ENCODE measurements at places on chromosomes 11 and 22. TPM values are rescaled to one million over a fixed set of nuclear protein-coding genes. Genes with fewer than 3 reads are reported as not detected.

DNA sequence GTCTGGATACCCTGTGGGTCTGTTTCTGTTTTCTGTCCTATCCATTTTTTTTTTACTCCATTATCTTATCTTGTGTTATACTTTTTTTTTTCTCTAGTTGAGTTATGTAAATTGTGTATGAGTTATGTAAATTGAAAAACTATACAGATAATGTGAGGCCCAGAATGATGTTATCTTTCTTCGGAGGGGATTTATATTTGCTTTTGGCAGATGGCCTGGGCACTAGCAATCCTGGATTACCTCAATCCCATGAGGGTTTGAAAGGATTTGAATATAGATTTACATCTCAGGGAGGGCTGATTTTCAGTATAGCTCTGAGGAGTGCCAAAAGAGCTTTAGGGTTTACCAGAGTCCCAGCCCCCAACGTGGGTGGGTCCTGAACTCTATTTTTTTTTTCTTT lies 71.0 kb downstream of the CSTPP1 start:
- DNase-seq: no peak

DNA sequence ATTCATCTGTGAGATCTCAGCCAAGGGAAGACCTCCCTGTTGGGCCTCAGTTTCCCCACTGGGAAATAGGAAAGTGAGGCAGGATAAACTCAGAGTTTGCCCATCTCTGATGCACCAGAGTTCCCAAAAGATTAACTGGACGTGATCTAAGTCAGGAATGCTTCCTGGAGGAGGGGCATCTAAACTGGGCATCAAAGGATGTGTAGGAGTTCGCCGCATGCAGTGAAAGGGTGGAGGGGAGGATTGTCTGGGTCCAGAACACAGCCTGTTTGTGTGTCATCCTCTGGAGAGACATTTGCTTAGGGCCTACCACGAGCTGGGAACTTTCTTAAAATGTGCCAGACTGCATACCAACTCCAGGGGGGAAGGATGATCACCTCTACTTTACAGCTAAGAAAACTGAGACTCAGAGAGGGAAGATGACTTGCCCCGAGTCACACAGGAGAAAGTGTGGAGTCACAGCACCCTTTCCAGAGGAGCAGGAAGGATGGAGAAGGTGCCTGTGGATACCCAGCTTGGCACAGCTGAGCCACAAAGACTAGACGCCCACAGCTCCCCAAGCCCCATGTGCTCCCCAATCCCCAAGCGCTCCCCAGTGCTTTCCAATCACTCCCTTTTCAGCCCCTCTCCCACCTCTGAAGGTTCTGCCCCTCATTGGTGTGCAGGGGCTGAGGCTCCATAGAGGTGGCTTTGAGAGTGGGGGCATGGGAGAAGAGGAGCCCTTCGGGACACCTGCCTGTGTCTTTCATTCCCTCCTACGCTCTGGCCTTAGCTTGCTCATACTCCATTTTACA lies 50.1 kb downstream of the MN1 start:
- DNase-seq: no peak

DNA sequence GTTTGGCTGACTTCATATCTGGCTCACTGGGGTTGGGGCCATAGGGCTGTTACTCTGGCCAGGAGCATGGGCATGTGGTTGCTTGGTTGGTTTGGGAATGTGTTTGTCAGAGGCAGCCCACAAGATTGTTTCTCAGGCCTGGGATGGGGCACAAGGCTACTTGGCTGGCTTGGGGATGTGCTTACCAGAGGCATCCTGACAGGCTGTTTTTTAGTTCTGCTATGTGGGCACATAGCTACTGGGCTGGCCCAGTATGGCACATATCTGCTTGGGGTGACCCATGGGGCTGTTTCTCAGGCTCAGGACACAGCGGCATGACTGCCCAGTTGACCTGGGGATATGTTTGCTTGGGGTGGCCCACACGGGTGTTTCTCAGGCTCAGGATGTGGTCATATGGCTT lies 94.6 kb upstream of the PGR start:
- DNase-seq: no peak

DNA sequence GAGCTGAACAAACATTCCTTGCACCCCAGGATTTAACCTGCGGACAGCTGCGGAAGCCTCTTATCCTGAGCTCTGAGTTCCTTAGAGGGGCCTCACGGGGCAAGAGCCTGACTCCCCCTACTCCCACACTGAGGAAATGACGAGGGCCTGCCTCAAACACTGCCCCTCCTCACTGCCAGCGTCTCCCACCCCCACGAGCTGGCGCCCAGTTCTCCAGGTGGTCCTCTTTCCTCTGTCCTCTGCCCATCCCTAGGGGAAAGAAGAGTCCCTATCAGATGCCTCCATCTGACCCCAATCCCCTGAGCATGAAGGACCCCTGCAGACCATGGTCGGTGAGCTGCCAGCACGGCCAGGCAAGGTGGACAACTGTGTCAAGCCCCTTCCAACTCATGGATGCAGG lies 14.3 kb downstream of the CHST1 start:
- no peak for DNase-seq

GRCh38 chr11:108669711-108670110 lies 4.8 kb downstream of the DDX10 start:
- no peak for DNase-seq

DNA sequence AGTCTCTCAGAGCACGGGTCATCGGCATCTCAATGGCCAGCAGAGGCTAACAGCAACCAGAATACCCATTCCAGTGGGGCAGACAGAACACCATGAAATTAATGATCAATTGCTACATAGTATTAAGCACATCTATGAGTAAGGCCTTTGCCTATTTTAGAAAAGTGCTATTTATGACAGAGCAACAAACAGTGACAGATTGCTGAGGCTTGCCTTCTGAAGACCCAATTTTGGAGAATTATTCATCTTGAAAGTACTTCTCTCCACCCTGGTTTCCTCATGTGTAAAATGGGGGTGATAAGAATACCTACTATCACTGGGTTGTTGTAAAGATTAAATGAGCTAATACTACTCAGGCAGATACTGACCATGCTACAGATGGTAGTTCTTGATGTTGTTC lies 232.7 kb downstream of the TENM4 start:
- no peak for DNase-seq

- no peak for DNase-seq
Observed at GRCh38 chr11:125053167-125053566, 9.9 kb upstream of the SLC37A2 start.

DNA sequence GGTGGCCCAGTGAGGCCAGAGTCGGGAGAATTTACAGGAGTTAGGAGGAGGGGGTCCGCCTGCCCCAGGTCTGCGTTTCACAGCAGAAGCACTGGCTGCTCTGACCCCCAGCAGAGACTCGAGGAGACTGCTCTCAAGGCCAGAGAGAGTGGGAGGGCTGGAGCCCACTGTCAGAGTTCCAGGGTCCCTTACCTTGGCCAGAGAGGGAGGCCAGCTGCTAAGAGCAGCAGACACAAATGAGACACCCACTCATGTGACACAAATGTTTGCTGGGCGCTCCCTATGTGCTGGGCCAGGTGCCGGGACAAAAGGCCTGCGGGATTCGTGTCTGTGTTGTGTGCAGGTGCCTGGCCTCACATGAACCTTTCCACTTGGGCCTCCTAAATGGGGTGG lies 2.8 kb upstream of the TNFRSF13C start:
- no peak for DNase-seq

DNA sequence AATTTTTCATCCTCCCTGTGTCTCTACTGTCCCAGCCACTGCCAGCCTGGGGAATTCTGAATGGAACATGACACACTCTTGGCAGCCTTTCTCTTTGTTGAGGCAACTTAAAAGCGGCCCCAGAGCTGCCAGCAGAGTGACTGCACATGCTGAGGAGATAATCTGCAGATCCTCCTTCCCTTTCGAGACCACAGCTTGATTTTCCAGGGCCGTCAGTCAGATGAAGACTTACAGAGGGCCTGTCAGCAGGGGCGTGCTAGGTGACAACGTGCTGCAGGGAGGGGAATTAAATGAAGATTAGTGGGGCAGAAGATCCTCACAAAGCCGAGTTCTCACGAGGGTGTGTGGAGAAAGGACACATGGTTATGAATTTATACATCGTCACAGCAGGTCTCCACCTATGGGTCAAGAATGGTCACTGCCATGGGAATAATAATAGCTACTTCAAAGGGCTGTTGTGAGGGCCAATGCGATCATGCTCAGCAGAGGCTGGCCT lies 193.5 kb upstream of the PITPNB start:
- peak; percentile 12 for DNase-seq

GRCh38 chr11:12205330-12205729 lies 94.9 kb downstream of the MICAL2 start:
- DNase-seq: no peak

GRCh38 chr11:96103102-96103501 lies 179.2 kb upstream of the MTMR2 start:
- DNase-seq: peak; percentile 34

The DGCR8 gene
- 20.1 TPM for total RNA-seq

The NAALAD2 gene
- total RNA-seq: not detected

The ADAMTS8 gene
- not detected for total RNA-seq

The TMEM41B gene
- total RNA-seq: 44.9 TPM

The ASPHD2 gene
- total RNA-seq: 4.5 TPM
